ENCODE measurements at places on chromosomes 16 and 17. TPM values are rescaled to one million over a fixed set of nuclear protein-coding genes. Genes with fewer than 3 reads are reported as not detected.

AGRP gene
- total RNA-seq = not detected

CTRB2 gene
- not detected for total RNA-seq

TLCD1 gene
- 1.5 TPM for total RNA-seq

TPSD1 gene
- 1.8 TPM for total RNA-seq

INCA1 gene
- 1.9 TPM for total RNA-seq

SRCAP gene
- 33.2 TPM for total RNA-seq

KRTAP3-1 gene
- total RNA-seq = not detected

CDH5 gene
- 62.8 TPM for total RNA-seq

SMIM5 gene
- 5.3 TPM for total RNA-seq

ALOXE3 gene
- total RNA-seq = not detected

TBC1D26 gene
- not detected for total RNA-seq

NEUROD2 gene
- not detected for total RNA-seq

KRTAP9-3 gene
- not detected for total RNA-seq

KRTAP9-4 gene
- total RNA-seq = not detected

BIRC5 gene
- 2.0 TPM for total RNA-seq

TMED6 gene
- not detected for total RNA-seq

TPSB2 gene
- total RNA-seq = 304 TPM

G6PC1 gene
- 0.06 TPM for total RNA-seq

ACE gene
- total RNA-seq = 4.0 TPM

HAP1 gene
- not detected for total RNA-seq

ITPRIPL2 gene
- total RNA-seq = 78.0 TPM

IRF8 gene
- total RNA-seq = 11.1 TPM

ZNF385C gene
- total RNA-seq = 0.39 TPM

TERB1 gene
- not detected for total RNA-seq

HOXB2 gene
- total RNA-seq = 86.4 TPM

NPIPA3 gene
- total RNA-seq = 0.83 TPM

ZG16 gene
- not detected for total RNA-seq

DBNDD1 gene
- total RNA-seq = 5.8 TPM

LITAFD gene
- not detected for total RNA-seq

KCTD19 gene
- not detected for total RNA-seq

HS3ST3B1 gene
- total RNA-seq = 5.5 TPM

SPIRE2 gene
- 3.0 TPM for total RNA-seq

MYOCD gene
- total RNA-seq = 146 TPM

ZPBP2 gene
- total RNA-seq = not detected

GEMIN4 gene
- 15.4 TPM for total RNA-seq

IRX6 gene
- 0.11 TPM for total RNA-seq

OR2C1 gene
- not detected for total RNA-seq

CLDN7 gene
- 1.8 TPM for total RNA-seq

PDPK1 gene
- total RNA-seq = 29.5 TPM

C16orf96 gene
- total RNA-seq = not detected

CD79B gene
- total RNA-seq = 5.8 TPM

GRAPL gene
- not detected for total RNA-seq

TMEM100 gene
- 4.2 TPM for total RNA-seq

CFAP97D1 gene
- total RNA-seq = not detected

DHRS7C gene
- total RNA-seq = not detected

CES5A gene
- not detected for total RNA-seq

DHRS11 gene
- total RNA-seq = 5.8 TPM

MEOX1 gene
- 15.6 TPM for total RNA-seq

USP43 gene
- 0.17 TPM for total RNA-seq

IRX3 gene
- 1.5 TPM for total RNA-seq

SBK1 gene
- 0.78 TPM for total RNA-seq

NETO2 gene
- total RNA-seq = 1.4 TPM

SLC22A31 gene
- total RNA-seq = not detected

ALOX12B gene
- total RNA-seq = not detected

ARL5C gene
- total RNA-seq = not detected

All from esophagus muscularis mucosa (tissue), 4 donors.